ENCODE measurements at places on chromosomes 11 and 22.

- no peak for DNase-seq
Measured at GRCh38 chr11:1197431-1197885, 25.4 kb upstream of the MUC5B start.

- no peak for DNase-seq
Measured at GRCh38 chr11:33920838-33921613, 29.1 kb upstream of the LMO2 start.

- no peak for DNase-seq
Measured at GRCh38 chr22:48084041-48084728, 1321.7 kb downstream of the TBC1D22A start.

GRCh38 chr11:12019337-12019736, 10.9 kb upstream of the DKK3 start:
- DNase-seq: no peak

DNA sequence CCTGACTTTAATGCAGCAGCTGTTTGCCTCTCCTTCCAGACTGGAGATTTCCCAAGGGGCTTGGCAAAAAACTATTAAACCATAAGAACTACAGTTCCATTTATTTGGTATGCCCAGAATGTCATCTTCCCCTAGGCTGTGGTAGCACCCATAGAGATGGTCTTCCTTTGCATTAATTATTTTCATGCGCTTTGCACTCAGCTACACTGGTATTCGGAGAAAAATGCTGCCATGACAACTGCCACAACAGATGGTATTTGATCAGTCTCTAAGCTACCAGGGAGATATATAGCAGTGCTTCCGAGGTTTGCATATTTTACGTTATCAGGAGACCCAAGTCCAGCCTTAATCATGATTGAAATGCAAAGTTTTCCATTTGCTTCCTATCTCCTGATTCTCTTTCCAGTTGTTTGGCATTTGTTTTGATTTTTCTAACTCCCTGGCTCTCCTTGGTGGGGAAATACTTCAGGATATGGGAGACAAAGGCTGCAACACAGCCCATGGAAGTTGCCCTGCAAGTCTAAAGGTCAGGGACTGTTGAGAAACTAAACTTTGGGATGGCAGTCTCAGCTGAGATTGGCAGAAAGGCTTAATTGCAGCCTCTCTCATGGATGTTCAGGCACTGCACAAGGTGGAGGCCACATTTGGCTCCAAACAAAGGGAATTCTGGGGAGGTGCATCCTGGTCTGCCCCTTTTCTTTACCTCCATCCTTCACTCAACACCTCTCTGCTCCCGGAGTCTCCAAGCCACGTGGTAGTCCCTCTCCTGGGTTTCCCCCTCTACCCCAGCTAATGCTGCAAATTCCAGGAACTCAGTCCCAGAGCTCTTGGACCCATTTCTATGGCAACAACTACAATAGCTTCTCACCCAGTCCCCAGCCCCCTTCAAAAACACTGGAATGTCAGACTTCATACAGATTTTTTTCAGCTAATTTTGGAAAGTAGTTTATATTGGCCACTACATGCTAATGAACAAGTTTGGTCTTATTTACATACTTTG, 151.8 kb downstream of the NAV2 start:
- DNase-seq: no peak

DNA sequence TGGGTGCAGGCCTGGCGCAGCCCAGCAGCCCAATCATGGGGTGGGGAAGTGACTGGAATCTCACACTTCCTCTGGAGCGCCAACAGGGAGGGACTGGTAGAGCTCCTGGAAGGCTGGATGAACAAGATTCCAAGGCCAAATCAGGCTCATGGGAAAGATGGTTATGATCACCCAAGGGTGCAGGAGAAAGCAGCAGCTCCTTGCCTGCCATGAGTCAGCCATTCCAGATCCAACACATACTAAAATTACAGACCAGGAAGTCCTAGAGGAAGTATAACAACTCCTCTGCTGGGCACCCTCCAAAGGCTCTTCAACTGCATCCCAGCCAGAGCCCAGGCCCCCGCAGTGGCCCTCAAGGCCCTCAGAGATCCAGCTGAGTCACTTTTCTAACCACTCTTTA, 427.3 kb downstream of the TENM4 start:
- no peak for DNase-seq

- DNase-seq: no peak
Measured at GRCh38 chr11:42255906-42256305, 796.5 kb upstream of the LRRC4C start.

DNA sequence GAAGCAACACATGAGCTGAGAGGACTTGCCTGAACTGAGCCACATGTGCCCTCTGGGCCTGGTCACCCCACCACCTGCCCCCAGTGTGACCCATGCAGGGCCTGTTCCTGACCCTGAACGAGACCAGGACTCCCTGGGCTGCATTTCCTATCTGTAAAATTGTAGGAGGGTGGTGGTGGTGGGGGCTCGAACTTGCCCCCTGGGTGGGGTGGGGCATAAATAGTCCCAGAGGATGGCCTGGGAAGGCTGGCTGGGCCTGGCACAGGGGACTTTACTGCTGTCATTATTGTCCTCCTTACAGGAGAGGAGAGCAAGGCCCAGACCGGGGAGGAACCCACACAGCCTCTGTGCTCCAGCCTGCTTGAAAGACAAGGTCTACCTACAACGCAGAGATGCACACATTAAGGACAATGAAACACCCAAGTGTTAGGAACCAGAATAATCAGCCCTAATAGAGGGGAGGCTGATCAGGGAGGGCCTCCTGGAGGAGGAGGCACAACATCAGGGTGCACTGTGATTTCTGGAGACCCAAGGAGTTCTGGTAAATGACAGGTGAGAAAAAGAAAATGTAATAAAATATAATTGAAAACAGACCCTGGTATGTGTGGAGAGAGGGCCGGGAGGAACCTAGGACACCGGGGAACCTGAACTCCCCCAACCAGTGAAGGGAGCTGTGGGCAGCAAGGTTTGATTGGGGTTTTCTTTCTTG, 2.8 kb upstream of the AIFM3 start:
- DNase-seq: no peak

- DNase-seq: no peak
Measured at GRCh38 chr22:48820481-48821345, 1007.0 kb downstream of the BRD1 start.

DNA sequence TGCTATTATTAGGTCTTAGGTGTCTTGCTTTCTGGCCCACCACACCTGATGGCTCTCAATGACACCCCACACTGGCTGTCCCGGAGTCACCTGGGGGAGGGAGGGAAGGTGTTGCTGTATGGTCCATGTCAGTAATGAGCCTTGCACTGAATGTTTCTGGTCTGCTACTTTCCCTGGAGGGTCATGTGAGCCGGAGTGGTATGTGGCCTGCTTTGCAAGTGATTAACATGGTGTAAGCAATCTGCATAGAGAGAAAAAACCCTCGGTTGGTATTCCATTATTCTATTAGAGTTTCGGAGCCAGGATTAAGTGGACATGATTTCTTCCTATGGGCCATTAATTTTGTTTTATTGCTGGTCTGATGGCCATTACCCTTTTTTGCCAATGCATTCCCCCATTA, 63.9 kb downstream of the PKNOX2 start:
- DNase-seq: no peak

GRCh38 chr11:132177106-132177505, 806.7 kb downstream of the NTM start:
- DNase-seq: no peak

DNA sequence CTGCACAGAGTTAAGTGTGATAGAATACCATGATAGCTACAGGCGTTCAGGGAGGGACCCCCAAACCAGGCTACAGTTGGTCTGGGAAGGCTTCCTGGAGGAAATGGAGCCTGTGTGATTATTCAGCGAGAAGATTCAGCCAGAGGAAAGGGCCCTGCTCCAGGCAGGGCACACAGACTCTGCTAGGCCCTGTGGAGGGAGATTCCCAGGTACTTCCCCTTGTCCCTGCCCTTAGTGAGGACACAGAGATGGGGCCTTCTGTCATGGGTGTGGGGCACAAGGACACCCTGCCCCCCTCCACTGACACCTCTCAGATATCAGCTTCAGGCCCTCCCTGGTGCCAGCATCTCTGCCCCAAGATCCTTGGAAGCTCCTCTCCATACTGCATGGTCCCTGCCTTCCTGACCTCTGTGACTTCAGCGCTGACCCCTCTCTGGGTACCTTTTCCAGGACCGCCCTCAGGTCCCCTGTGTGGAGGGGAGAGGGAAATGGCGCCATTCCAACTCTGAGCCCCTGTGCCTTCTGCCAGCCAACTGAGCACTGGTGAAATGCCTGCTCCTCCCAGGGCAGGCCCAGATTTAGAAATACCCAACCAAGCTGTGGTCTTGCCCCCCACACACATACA, 12.6 kb upstream of the POU2F3 start:
- no peak for DNase-seq

- no peak for DNase-seq
Measured at GRCh38 chr22:21694795-21695429, 29.1 kb downstream of the PPIL2 start.

DNA sequence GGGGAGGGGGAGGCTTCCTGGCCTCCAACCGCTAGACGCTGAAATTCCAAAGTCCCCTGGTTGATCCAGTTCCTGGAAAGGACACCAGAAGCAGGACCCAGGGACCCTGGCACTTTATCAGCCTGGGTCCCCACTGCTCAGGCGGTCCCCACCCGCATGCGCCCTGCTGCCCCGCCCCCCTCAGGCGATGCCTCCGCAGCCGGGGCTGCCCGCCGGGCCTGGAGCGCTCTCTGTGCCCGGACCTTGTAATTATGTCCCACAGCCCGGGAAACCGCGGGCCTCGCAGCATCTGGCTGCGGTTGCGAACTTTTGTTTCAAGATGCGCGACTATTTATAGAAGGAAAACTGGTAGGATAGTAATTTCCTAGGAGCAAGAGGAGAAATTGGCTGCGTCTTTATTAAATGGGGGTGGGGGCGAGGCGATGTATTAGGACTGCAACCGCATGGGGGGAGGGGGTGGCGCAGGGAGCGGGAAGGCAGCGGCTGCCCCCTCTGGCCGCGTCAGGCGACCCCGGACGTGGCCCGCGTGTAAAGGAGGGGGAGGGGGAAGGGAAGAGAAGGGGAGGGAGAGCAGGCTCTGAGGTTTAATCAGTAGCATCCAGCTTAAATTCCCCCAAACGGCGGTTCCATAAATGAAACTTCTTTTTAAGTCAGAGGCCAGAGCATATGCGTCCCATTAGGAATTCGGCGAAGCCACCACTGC, 6.1 kb downstream of the WNT7B start:
- no peak for DNase-seq

- no peak for DNase-seq
Measured at GRCh38 chr11:75633409-75634066, 35.3 kb downstream of the MAP6 start.

DNA sequence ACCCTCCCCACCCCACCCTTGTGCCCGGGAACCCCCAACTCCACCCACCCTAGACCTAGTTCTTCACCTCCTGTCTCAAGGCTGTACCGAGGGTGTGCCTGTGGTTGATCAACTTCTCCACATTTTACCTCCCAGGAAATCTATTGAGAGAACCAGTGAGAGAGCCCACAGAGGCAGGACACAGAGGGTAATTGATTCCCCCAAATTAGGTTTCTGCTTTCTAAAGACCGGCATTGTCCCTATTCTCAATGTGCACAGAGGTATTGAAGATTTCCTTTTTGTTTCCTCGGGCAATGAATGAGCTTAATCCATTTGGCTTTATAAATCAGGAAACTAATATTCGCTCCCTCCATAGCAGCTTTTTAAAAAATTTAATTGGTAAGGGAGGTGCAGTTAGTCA, 6.0 kb upstream of the LMO1 start:
- DNase-seq: no peak

GRCh38 chr11:76233196-76233921, 27.1 kb upstream of the WNT11 start:
- DNase-seq: no peak

GRCh38 chr22:45224988-45225731, 15.5 kb downstream of the KIAA0930 start:
- no peak for DNase-seq

DNA sequence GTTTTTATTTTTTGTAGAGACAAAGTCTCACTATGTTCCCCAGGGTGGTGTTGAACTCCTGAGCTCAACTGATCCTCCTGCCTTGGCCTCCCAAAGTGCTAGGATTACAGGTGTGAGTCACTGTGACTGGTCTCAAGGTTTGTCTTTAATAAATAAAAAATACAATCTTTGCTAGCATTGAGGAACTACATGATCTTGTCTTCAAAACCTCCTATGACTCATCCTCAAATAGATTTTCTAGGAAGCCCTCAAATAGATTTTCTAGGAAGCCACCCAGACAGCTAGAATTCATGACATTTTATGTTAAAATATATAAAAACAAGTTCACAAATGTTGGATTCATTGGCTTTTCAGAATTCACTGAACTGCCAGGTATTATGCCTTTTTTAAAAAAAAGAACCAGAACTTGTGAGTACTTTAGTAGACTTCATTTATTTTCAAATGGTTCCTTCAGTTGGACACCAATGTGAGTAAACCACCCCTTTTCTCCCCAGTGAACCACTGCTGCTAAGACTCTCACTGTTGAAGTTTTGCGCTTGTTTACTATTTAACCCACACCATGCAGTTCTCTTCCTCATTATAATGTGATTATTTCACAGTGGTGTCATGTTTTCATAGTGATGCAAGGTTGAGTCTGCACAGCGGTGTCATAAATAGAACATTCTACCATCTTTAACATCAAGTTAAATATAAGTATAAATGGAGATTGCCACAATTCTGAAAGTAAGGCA, 303.9 kb downstream of the CASP12 start:
- no peak for DNase-seq

DNA sequence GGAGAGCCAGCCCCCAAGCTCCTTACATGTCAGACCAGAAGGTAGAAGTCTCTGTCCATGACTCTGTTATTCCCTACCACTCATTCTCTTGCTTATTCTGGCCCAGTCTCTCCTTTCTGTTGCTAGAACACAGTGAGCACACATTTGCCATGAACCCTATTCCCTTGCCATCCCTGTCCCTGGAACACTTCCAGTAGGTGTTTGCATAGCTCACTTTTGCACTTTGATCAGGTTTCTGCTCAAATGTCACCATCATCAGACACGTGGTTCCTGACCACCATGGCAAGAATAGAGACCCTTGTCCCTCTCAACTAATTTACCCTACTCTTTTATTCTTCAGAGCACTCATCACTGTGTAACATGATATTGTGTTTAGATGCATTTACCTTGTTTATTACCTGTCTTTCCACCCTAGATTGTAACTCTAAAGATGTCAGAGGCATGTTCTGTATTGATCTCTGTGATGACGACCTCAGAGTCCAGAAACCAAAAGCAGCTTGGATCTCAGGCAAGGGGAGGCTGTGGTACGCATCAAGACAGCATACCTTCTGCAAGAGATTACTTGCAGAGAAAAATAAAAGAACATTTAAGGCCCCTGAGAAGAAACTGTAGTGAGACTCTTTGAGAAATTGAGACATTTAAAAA, 606.4 kb downstream of the OPCML start:
- DNase-seq: no peak

DNA sequence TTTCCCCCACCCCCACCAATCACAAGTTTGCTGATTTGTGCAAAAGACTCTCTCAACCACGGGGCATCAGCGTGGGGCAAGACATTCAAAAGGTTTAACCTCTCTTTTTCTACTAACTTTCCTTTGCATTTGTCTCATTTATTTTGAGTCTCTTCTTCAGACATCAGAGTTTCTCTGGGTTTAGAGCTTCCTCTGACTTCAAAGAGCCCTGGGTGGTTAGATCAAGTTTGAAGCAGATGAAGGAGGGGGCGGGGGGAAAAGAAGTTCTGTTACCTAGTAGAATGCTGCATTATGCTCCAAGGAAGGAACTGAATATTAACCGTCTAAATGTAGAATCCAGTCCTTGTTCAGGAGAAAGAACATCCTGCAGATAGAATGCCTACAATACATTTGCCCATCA, 24.5 kb downstream of the GAS2 start:
- no peak for DNase-seq

Data from NCI-H1436 treated with DMSO at 0.1 percent for 48 hours (cell line).